NCI-H748 treated with DMSO at 0.1 percent for 48 hours (cell line): ENCODE measurements at places on chromosomes 12 and 14.

DNA sequence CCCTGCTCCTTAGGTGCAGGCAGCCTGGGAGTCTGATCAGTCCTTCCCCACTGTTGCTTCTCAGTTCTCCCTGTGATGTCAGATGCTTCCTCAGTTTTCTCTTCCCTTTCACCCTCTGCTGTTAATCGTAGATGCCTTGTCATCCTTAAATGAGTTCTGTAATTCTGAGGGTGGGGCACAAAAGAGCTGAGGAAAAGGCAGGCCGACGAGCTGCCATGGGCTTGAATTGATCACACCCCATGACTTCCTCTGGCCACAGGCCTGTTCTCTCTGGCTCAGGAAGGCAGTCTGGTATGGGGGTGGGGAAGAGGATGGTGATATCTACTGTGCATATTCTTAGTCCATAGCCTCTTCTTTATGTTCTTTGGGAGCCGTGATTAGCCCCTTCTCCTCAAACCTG, 5.2 kb upstream of the AP1G2 start:
- DNase-seq, result no peak

GRCh38 chr12:113285679-113286610, 49.0 kb downstream of the SLC8B1 start:
- DNase-seq, result no peak

DNA sequence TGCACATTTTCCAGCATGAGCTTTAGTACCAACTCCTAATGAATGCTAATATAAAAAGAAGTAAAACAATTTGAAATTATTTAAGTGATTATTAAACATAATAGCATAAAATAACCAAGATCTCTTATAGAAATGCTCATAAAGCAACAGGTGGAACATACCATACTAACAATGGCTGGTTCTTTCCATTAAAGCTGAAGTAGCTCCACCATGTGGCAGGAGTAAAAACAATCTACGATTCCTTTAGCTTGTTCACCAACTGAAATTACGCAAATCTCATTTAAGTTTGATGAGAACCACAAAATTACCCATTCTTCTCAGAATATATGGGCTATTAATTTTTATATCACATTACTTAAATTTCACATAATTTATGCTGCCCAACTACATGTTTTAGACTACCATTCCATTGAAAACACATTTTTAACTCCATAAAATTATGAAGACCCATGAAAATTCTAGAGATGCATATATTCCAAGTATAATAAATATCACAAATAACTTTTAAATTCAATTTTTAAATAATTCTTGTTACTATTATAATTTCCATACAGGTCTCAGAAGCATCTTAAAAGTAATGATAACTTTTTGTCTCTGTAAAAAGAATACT, 213.6 kb downstream of the DAD1 start:
- DNase-seq, result peak; percentile 18

GRCh38 chr12:54300732-54301427, at the start of gene NFE2:
NFE2 (minus strand) TSS chr12:54301015; CDS start chr12:54295248, 5,767 bp downstream.
- peak; percentile 15 for DNase-seq

- DNase-seq, result peak; percentile 47
Observed at GRCh38 chr12:25386831-25387731, 136.4 kb upstream of the KRAS start.

- peak; percentile 26 for DNase-seq
Observed at GRCh38 chr12:44930972-44931600, 55.0 kb upstream of the NELL2 start.

DNA sequence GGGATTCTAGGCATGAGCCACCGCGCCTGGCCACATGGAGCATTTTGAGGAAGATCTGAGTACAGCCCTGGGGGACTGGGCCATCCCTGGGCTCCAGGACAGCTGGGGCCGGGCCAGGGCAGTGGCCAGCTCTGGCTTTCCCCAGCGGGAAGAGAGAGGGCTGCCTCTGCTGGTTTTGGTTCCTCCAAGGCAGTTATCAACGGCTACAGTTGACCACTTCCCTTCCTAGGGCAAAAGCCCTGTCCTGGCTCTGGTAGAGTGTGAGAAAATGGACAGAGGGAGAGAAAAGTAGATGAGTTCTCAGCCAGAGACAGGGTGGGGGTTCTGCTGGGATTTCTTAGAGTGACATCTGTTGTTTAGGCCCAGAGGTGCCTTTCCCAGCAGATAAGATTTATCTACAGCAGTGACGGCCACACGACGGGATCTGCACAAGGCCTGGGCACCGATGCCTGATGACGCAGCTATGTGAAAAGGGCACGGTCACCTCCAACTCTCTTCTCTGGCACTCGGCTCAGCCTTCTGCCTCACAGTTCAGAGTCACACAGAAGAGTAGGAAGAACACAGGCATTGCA, 5.5 kb upstream of the HVCN1 start:
- DNase-seq, result no peak

DNA sequence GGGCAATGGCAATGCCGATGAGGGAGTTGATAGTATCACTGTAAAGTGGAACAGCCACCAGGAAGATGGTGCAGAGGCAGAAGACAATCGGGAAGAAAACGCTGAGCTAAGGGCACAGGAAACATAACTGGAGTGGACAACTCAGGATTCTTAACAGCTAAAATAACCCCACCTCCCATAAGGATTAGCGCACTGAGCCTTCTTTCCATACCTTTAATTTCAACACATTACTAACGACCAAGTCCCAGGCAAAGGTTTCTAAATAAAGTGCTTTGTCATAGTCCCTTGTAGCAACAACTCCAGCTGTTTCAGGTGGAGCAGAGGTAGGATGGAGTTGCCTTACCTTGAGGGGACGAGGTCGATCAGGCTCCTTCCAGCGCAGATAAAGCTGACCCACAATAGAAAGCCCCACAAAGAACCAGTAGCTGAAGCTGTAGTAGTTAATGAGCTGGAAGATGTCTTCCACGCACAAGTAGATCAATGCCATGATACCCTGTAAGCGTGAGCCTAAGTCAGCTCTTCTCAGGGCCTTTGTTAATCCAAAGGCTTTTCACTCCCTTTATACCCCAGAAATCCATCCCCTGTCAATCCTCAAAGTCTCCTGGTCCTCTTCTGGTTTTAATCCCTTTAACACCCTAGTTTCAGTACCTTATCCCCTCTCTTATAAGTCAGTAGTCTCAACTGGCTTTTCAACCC, 7.7 kb downstream of the OXA1L start:
- no peak for DNase-seq

GRCh38 chr12:97567619-97568110, 105.1 kb downstream of the RMST start:
- DNase-seq, result no peak

DNA sequence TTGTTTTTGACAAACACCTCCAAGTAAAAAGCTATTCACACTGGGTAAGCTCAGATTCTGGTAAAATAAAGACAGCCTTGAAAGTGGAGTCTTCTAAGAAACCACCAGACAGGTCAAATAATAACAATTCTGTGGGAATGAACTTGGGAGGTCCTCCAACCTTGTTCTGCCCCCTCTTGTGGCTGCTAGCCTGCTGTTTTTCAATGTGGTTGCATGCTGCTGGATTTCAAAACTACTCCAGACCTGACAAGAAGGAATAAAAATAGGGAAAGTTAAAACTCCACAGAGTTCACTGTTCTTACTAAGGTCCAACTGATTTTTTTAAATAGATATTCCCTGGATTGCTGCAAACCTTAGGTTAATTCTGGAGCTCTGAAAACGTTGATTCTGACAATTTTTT, 32.2 kb upstream of the RIN3 start:
- no peak for DNase-seq

- DNase-seq, result no peak
Observed at GRCh38 chr14:36450550-36450949, 69.5 kb downstream of the NKX2-1 start.

GRCh38 chr14:38021861-38022260, 185.8 kb upstream of the SSTR1 start:
- DNase-seq, result no peak

DNA sequence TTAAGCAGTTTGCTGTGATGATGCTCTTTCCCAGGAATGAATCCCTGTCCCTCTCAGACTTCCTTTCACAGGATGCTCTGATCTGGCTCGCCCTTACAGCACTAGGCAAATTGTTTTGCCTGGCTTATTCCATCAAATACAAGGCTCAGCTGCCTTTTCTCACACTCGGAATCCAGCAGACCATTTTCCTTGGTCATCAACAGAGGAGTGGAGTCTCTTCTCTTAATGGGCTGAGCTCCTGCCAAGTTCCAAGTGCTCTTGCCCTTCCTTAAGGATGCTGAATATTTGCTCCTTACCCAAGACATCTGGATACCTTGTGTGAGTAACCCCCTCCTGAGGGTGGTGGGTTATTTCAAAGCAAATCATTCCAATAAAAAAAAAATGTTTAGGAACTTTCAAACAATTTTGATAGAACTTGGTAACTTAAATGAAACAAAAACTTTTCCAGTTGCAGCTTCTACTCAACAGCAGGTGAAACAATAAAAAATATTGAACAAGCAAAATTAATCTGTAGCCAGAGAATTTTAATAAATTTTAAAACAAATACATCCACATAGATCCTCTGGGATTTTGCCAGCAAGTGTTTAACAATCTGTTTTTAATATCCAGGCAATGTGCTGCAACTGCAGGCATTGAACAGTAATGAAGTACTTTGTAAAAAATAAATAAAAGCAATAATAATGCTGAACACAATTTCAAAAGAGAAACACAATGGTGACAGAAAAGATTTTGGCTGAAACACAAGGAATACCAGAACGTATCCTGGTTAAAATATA, 264.0 kb upstream of the FAR2 start:
- no peak for DNase-seq

- no peak for DNase-seq
Observed at GRCh38 chr12:22624548-22624869, 462 bp upstream of the ETNK1 start.

- DNase-seq, result no peak
Observed at GRCh38 chr14:59777006-59777579, 93.5 kb downstream of the RTN1 start.

- no peak for DNase-seq
Observed at GRCh38 chr12:18919871-18920511, 182.1 kb downstream of the CAPZA3 start.

DNA sequence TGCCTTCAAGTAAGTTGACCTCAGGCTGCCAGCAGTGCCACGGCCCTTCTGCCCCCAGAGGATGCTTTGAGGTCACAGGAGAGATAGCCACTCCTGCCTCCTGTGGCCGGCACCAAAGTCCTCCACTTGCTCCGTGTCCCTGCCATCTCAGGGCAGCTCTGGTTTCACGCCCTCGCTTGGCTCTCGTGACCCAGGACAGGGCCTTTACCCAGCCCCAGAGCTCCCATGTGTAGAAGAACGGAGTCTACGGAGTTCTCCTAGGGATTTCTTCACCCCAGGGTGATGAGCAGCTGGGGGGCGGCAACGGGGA, 178.1 kb downstream of the ADGRD1 start:
- DNase-seq, result no peak

DNA sequence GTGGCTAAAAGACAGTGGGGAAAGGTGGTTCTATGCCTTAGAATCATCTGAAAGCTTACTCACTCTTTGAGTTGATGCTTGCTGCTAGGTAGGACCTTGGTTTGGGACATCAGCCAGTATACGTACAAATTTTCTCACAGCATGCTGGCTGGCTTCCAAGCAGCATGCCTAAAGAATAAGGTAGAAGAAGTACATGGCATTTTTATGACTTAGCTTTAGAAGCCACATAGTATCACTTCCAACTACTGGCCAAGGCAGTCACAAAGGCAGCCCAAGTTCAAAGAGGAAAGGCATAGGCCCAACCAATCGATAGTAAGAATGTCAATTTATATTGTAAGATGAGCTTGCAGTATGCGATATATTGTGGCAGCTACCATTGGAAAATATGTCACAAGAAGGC, 284.2 kb upstream of the CAND1 start:
- DNase-seq, result no peak

- DNase-seq, result no peak
Observed at GRCh38 chr12:9872742-9873141, 3.6 kb upstream of the CLEC2B start.

DNA sequence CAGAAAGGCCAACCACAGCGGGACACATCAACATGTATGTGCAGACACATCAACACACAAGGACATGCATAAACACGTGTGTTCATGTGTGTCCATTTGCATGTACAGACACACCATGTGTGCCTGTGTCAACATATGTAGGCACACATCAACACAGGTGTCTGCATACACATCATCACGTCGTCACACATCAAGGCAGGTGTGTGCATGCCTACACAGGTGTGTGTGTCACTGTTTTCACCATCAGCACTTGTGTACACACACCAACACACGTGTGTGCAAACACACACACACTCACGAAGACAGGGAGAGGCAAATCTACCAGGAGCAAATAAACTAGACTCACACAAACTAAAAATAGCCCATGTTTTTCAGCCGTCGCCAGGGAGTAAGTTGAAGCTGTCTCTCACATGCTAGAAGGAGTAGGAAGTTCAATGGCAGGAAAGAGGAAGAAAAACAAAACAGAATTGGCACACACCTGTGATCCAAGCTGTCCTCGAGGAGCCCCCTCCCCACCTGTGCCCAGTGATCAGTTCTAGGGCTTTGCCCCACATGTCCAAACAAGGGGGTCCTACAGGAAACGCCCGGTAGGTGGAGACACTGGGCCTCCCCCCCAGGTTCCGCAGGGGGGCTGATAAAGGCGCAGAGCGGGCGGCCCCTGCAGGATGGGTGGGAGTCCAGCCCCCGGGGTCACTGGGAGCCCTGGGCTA, 7.4 kb downstream of the SCARB1 start:
- no peak for DNase-seq

DNA sequence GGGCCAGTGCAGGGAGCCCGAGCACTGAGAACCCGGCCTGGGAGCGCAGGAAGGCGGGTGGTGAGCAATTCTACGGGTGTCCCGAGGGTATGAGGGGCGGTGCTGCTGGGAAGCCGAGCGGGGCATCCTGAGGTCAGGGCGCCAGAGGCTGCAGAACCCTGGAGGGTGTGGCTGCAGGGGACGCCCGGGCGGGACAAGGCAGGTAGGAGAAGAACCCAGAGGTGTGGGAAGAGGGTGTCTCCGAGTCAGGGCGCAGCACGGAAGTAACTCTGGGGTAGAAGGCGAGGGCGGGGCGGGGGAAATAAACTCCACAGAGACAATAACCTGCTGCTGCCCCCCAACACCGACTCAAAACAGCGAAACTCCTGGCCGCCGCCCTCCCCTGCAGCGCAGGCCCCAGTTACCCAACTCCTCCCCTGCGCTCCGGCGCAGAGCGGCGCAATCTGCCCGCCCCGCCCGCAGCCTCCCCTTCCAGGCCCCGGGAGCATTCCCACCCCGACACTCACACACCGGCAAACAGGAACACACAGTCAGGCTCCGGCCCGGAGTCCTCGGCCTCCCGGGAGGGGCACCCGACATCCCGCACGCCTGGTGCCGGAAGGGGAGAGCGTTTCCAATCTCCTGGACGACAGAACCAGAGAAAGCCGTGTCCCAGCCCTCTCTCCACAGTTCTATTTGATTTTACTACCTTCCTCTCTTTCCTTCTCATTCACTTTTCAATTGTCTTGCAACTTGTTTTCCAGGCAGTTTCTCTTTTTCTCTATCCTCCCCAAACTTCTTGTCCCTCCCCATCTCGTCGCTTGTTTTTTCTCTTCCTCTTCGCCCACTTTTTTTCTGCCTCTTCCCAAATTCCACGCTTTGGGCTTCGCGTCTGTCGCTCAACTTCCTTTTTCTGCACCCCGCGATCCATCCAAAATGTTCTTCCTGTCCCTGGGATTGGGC, 2.4 kb downstream of the HRK start:
- DNase-seq, result no peak
